ENCODE measurements at places on chromosomes 4 and X.
A peak's percentile ranks its signal among the peaks of the same experiment; 100 is the strongest.

DNA sequence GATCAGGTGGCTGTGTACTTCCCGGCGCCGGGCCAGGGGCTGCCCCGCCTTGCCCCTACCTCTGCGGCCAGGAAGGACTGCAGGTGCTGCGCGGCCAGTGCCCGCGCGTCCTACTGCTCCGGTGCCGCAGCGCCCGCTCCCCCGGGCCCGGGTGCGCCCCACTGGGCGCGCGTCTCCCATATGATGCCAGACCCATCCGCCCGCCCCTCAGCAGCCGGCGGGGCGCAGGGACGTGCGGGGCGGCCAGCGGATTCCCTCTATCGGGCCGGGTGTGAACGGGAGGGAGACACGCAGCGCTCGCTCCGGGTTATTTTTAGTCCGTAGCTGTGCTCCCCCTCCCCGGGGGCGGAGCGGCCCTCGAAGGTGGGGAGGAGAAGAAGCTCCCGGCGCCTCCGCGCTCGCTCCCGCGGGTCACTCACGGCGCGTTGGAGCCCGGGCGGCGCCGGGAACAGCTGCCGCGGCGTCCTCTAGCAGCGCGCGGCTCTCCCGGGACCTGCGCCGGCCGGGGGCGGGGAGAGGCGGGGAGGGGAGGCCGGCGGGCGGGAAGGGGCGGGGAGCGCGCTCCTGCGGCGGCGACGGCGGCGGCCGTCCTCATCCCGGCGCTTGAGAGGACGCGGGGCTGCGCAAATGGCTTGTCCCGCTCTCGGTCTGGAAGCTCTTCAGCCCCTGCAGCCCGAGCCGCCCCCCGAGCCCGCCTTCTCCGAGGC lies 103.6 kb downstream of the UCHL1 start:
- DNase-seq, result no peak

GRCh38 chr4:6619116-6619465 lies 21.4 kb upstream of the MRFAP1 start:
- DNase-seq, result no peak

GRCh38 chr4:176575141-176575730 lies 217.5 kb downstream of the VEGFC start:
- no peak for DNase-seq

- peak; percentile 16 for DNase-seq
Measured at GRCh38 chrX:46628460-46629371, 55.2 kb downstream of the CHST7 start.

DNA sequence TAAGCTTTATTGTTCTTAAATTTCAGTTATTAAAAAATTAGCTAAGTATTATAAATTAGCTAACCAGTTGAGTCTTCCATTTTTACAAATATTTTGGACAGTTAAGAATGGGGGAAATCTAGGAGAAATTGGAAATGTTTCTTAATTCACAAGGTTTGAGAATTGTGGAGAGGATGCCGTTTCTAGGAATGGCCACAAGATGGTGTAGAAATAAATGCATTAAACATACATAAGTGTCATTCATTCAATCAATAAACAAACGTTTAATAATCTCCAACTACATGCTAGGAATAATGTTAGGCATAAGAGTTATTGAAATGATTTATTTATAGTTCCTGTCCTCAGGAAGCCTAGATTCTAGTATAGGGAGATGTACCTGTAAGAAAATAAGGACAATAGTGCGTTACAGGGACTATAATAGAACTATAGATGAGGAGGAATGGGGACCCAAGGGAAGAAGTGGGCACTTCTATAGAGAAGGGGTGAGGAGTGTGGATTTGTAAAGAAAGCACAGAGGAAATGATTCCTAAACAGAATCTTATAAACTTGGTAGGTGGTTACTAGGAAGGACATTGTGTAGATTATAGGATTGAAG lies 195.7 kb upstream of the ANK2 start:
- DNase-seq, result no peak

GRCh38 chr4:122716825-122717448 lies 15.6 kb upstream of the BBS12 start:
- DNase-seq, result peak; percentile 76

GRCh38 chr4:104881136-104881886 lies 265.4 kb upstream of the TET2 start:
- DNase-seq, result no peak

GRCh38 chrX:45748369-45748774 lies 547.7 kb upstream of the DIPK2B start:
- no peak for DNase-seq

DNA sequence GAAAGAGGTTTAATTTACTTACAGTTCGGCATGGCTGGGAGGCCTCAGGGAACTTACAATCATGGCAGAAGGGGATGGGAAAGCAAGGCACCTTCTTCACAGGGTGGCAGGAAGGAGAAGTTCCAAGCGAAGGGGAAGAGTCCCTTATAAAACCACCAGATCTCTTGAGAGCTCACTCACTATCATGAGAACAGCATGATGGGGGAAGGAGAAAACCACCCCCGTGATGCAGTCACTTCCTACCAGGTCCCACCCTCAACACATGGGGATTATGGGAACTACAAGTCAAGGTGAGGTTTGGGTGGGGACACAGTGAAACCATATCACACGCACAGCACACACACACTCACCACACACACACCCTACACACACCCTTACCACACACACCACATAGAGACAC lies 104.3 kb downstream of the DCTD start:
- no peak for DNase-seq

DNA sequence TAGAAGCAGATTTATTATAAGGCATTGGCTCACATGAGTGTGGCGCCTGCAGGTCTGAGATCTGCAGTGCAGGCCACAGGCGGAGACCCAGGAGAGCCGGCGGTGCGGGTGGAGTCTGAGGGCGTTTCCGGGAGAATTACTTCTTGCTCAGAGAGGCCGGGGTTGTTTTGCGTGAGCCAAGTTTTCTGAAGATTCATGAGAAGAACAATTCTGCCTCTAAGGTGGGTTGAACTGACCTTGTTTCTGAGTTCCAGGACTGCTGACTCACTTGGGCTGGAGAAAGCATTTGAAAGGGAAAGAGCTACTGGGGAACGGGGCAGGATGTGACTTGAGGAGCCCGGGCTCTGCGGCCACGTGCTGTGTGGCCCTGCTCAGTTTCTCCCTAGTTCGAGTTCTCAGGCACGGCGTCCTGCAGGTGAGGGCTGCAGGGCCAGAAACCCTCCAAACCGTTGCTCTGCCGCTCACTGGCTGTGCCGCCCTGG lies 36.7 kb upstream of the SORCS2 start:
- DNase-seq, result no peak

DNA sequence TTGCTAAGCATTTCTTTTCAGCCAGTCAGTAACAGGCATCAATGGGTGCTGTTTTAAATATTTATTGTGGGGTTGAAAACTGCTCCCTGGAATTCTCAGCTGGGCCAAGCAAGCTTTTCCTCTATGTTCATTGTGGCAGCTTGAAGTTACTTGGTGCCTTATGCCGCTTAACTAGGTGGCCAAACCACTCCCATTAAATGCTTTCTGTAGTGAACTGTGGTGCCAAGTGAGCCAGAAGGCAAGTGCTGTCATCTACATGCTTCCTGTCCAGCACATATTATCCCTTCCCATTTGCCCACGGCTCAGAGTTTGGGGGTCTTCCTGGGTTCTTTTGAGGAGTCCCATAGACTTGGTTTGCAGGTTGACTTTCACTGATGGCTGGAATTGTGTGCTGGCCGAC lies 64.8 kb downstream of the TAB3 start:
- DNase-seq, result no peak

DNA sequence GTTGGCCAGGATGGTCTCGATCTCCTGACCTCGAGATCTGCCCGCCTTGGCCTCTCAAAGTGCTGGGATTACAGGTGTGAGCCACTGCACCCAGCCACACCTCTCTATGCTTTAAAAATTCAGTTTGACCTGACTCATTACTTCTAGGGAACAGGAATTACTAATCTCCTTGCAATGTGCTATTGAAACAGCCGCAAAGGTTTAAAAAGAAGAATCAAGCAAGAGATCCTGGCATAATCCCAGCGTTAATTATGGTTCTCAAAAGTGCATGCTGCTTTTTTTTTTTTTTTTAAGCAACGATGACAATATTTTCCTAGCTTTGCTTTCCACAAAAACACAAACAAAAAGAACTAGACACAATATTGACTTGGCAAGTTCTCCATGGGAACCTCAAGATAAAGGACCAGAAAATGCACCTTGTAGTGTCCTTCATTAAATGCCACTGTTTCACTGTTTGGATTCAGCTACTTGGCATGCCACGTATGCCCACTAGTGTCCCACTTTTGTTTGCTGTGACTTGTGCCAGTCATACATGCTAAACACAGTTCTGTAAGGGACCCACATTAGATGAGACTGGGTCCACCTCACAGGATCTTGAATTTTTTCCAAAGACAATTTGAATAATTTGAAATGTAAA lies 112.6 kb upstream of the PPARGC1A start:
- no peak for DNase-seq

- DNase-seq, result no peak
Measured at GRCh38 chr4:37993806-37994205, 33.6 kb downstream of the PTTG2 start.

Data from stimulated activated CD4-positive, alpha-beta T cell treated with anti-CD3 and anti-CD28 coated beads, Interleukin-1b, Interleukin-23, amount 100 ng/mL, for 48 hours (primary cell).